T-helper 22 cell (primary cell): ENCODE measurements at places on chromosomes 1 and 21.
A peak's percentile ranks its signal among the peaks of the same experiment; 100 is the strongest.

DNA sequence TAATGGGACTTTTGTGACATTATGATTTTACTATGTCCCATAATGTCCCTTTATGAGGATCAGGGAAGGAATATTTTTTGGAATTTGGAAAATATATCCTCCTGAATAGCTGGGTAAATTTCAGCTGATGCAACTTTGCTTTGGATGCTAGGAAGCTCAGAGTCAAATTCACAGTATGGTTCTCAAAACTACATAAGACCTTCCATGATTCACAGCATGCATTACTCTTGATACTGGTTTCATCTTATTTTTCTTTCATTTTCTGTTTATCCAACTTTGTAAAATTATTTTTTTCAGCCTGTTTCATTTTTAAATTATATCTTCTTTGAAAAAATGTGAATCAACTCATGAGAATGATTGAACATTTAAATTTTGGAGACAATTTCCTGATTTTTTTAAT, 160.2 kb downstream of the ATP6V1G3 start:
- DNase-seq = no peak

GRCh38 chr1:44254392-44254910, 41.2 kb downstream of the DMAP1 start:
- DNase-seq = no peak

DNA sequence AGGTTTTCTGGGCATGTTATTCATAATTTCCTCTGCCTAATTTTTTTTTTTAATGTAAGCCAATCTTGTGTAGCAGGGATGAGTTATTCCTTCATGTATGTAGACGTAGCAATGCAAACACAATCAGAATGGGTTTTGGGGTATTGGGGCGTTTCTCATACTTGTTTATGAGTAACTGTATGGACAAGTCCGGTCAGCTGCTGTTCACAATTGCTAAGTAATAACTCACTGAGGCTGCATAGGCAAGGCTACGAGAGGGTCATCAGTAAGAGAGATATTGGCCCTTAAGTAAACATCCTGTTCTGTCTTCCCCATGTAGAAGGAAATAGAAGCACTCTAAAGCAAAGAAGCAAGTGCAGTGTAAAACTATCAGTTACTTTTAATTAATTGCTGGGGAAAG, 9.5 kb upstream of the TARS2 start:
- DNase-seq = no peak

DNA sequence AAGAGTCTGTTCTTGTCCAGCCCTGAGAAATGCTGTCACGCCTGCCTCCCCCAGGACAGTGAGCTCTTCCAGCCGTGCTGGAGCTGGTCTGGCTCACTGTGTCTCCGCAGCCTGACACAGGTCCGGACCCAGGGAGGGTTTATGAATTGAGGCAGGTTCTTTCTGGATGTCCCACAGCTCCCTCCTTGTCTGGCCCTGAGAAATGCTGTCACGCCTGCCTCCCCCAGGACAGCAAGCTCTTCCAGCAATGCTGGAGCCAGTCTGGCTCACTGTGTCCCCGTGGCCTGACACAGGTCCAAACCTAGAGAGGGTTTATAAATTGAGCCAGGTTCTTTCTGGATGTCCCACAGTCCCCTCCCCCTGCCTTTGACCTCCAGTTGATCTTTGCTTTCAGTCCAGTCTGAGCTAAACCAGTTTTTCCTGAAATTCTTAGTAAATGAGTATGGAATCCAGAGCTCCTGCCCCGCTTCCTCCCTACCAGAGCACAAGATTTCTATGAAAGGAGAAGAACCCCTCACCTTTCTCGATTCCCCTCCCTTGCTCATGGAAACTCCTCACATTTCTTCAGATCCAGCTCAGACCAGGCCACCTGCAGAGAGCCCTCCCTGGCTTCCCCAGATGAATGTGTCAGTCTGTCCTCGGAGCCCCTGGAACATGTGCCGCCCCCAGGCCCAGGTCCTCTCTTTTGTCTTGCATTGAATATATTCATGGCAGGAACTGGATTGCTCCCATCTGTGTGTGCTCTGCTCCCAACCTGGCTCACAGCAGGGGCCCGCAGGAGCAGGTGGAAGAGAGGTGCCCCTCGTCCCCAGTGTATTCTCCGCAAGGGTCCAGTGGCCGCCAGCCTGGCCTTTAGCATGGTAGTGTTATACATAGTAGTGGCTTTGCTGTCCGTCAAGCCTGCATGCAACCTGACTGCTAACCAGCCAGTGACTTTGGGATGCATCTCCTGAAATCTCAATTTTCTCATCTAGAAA, 116.3 kb downstream of the EPHB2 start:
- no peak for DNase-seq

- no peak for DNase-seq
Measured at GRCh38 chr1:51861669-51862068, 16.9 kb downstream of the NRDC start.

GRCh38 chr1:111204201-111204982, 3.9 kb upstream of the DENND2D start:
- DNase-seq = peak; percentile 51

DNA sequence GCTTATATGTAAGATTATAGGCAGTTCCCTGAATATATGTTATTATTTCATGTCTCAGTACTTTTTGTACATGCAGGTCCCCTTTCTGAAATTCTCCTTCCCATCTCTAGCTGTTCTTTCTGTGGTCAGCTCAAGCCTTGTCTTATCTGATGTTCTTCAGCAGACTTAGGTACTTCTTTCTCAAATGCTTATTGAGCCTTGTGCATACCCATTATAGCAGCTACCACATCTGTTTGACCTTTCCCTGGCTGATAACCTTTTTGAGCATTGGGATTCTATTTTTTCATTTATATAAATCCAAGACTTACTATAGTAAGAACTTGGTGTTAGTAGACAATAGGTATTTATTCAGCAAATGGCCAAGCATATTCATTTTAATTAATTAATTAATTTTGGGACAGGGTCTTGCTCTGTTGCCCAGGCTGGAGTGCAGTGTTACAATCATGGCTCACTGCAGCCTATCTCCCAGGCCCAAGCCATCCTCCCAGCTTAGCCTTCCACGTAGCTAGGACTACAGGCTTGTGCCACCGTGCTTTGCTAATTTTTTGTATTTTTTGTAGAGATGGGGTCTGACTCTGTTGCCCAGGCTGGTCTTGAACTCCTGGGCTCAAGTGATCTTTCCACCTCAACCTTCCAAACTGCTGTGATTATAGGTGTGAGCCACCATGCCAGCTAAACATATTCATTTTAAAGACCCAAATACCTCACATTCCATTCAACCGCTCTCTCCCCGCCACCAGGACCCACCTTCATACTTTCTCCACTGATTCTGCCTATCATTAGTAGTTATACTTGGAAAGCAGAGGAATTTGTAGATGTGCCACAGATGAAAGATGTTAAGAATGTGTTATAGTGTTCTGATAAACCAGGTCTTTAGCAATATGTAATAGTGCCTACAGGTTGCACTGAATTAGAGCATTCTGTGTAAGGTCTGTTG, 16.7 kb downstream of the TIPRL start:
- DNase-seq = no peak

GRCh38 chr1:38274974-38275373, 228.4 kb upstream of the POU3F1 start:
- no peak for DNase-seq

- peak; percentile 74 for DNase-seq
Measured at GRCh38 chr1:91885716-91886506, at the start of gene TGFBR3. Gene TGFBR3, minus strand, starts transcription at chr1:91886151. Its CDS starts 24,620 bp downstream, at chr1:91861531.

DNA sequence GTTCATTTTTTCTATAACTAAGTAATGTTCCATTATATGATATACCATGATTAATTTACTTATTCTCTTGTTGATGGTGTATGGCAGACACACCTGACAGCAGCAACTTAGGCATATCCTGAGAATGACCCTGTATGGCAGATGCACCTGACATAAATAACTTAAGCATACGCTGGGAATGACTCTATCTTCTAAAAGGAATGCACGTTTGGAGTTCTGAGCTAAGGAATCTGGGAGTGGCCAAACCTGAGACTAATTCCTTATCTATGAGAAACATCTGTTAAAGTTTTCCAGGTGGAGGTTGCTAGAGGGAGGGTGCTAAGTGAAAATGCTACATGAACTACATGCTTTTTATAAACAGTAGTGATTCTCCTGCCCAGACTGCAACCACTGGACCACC, 96.7 kb upstream of the RGS18 start:
- no peak for DNase-seq

GRCh38 chr1:206922524-206922923, 783 bp upstream of the FCMR start:
- DNase-seq = no peak

GRCh38 chr1:183674339-183674738, 21.2 kb upstream of the APOBEC4 start:
- no peak for DNase-seq

DNA sequence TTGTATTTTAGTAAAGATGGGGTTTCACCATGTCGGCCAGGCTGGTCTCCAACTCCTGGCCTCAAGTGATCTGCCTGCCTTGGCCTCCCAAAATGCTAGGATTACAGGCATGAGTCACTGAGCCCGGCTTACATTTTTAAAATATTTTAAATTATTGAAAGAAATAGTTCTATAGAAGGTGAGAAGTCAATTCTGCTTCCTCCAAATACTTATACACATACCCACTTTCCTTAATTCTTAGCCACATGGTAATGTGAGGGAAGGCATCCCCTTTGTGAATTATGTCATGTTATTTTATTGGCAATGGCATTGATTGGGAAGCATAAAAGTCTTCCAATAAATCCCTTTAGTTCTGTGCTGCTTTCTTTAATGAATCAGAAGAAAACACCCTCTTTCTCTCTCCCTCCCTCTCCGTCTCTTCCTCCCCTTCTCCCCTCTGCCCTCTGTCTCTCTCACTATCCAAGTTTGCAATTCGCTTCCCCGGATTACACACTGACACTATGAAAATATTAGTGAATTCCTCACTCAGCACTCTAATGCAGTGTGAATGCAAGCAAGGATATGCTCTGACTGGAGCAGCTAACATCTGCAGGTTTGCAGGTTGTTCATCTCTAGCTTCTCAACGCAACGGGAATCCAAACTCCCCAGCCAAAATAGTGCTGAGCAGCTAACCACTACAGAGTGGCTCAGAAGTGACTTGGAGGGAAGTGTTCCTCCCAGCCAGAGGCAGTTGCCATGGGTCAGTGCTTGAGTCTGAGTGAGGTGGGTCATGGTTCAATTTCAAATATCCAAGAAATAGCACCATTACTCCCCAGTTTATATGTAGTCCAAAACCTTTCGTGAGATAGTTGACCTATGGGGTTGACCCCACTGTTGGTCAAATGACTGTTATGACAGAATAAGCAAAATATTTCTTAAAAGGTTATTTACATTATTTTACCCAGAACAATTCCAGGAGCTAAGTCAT, 77.8 kb upstream of the CD55 start:
- no peak for DNase-seq

- DNase-seq = no peak
Measured at GRCh38 chr1:184825571-184825970, 70.9 kb upstream of the EDEM3 start.

DNA sequence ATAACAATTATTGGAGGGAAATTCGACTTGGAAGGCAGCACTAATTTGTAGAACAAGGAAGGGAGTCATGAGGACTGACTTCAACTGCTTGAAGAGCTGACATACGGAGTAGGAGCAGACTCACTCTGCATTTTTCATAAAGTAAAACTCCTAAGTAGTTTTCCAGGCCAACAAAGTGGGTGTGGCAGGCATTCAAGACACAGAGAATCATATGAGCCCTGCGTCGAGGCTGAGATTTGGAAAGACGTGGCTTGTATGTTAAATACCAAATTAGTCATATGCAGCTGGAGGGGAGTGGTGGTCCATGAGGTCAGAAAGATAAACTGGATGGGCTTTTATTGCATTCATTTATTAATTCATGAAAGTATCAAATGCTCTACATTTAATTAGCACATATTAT, 255.7 kb upstream of the JUN start:
- no peak for DNase-seq

DNA sequence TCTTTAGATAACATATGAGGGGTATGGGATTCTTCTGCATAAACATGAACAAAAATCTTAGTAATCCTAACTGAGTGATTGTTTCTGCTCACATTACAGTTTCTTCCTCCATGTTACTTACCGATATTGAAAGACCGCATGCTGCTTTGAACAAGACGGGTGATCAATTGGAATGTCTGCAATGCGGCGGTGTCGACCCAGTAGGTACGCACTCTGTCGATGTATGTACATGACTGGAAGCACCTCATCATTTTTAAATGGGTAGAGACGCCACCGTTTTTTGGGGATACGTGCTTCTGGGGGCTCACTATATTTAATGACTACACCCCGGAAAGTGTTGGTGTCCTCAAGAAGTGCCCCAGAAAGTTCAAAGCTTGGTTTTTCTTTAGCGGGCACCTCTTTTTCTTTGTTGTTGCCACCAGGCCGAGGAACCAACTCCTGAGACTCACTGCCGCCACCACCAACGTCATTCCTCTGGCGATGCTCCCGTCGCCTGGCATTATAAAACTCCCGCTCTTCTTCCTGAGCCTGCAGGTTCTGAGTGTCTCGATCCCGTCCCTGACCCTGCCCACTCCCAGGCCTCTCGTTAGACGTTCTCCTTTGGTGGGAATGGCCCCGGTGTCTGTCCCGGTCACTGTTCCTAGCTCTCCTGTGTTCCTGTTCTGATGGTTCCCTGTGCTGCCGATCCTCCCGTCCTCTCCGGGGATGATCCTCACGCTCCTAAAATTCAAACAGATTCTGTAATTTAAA, 13.9 kb downstream of the SNIP1 start:
- DNase-seq = no peak

DNA sequence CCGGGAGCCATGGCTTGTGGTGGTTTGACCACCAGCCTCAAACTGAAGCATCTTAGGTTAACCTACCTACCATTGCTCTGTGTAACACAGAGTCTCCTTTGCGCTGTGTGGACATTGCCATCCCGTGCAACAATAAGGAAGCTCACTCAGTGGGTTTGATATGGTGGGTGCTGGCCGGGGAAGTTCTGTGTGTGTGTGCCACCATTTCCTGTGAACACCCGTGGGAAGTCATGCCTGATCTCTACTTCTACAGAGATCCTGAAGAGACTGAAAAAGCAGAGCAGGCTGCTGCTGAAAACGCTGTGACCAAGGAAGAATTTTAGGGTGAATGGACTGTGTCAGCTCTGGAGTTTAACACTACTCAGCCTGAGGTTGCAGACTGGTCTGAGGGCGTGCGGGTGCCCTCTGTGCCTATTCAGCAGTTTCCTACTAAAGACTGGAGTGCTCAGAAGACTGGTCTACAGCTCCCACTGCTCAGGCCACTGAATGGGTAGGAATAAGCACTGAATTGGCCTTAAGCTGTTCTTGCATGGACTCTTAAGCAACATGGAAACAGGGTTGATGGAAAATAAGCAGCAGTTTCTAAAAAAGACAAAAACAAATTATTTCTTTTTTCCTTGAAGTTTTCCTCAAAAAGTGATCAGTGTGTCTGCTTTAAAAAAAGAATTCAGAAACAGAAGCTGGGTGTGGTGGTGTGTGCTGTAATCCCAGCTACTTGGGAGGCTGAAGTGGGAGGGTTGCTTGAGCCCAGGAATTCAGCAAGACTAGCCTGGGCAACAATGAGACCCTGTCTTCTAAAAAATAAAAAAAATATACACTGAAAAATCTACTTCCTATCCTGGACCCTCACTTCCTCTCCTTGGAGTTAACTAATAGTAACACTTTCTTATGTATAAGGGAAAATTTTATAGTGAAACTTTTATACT, 14.6 kb downstream of the CEP350 start:
- DNase-seq = no peak

- DNase-seq = no peak
Measured at GRCh38 chr21:18832950-18833349, 429.4 kb upstream of the TMPRSS15 start.

- no peak for DNase-seq
Measured at GRCh38 chr1:76625886-76626678, 241.2 kb upstream of the ST6GALNAC5 start.

- DNase-seq = no peak
Measured at GRCh38 chr1:96752394-96752793, 30.8 kb downstream of the PTBP2 start.
